Non-pigmented ciliary epithelial cell (primary cell): ENCODE measurements at places on chromosomes 1 and 21.

DNA sequence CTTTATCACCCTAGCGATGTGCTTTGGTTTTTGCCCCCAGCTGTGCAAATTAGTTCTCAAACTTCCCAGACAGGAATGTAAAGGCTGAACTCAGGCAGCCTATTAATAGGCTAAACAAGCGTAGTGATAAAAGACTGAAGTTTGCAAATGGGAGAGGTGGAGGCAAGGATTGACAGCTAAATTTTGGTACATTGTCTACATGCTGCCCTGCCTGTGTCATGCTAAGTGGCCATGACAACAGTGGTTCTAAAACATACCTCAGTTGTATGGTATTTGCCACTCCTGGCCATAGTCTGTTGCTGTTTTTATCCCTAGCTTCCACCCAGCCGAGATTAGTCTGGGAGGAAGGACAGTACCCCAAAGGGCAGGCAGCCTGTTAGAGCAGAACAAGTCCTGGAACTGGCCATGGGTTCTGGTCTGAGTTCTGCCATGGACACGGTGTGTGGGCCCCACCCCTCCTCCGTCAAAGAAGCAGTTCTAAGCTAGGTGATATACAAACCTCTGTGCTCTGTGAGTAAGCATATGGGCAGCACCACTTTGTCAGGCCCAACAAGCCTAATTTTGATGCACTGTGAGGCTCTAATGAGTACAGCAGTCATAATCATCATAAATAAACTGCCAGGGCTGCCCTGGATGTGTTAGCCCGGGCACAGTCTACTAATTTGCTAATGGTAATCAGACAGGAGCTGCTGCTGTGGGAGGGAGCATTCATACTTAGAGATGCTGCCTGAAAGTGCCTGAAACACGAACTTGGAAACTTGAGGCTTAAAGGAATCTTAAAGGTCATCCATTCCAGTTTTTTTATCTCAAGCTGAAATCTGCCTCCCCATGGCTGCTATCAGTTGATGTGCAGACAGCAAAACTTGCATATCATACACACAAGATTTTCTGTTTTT, 177.1 kb downstream of the HHAT start:
- no peak for DNase-seq

DNA sequence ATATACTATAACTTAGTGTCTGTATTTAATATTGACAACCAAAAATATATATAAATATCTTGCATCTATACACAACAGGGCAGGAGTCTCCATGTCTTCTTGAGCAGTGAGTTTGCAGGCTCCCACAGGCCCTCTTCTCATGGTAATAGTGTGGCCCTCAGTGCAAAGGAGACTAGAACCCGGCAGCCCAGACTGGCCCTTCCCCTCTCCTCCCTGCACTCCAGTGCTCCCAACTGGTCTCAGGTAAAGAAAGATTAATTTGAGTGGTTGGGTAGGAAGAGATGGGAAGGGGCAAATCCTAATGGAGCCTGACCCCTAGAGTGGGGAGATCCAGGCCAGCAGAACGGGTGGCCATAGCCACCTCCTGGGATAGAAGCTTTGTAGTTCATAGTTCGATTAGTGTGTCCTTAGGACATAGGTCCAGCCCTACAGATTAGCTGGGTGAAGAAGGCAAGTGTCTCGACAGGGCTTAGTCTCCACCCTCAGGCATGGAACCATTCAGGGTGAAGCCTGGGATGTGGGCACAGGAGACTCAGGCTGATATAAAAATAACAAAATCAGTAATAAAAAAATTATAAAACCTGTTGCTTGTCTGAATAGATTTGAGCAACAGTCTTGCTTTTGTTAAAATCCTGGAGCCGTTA, 32.3 kb downstream of the SLC2A1 start:
- no peak for DNase-seq

GRCh38 chr1:214538496-214538895, 12.9 kb downstream of the PTPN14 start:
- DNase-seq: no peak

- no peak for DNase-seq
Measured at GRCh38 chr1:153470707-153471106, 10.3 kb upstream of the S100A7 start.

DNA sequence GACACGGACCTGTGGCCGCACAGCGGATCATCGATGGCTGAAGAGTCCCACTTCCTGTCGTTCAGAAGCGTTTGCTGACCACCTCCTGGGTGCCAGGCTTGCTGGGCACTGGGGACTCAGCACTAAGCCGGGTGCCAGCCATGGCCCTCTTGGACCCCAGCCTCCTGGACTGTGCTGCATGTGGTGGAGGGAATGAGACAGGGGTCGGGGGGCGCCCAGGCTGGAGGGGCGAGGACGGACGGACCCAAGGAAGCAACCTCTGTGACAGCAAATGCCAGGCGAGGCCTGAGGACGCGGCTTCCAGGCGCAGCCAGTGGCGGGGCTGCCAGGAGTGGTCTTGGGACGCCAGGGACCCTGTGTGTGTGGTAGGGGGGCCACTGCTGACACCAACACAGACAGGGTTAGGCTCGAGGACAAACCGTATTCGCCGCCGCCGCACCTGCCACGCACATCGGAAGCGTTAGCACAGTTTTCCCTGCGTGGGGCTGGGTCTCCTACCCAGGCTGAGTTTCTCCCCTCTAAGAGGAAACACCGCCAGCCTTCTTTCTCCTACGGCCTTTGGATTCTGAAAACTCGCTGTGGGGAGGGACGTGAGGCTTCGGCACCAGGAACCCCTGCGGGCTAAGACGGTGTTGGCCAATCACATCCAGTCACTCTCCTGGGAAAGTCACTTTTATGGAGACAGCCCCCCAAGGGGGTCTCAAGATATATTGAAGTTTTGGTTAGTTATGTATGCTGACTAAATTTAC, 3.1 kb upstream of the MXRA8 start:
- DNase-seq: no peak

- no peak for DNase-seq
Measured at GRCh38 chr1:220809704-220810103, 23.0 kb downstream of the MTARC1 start.

DNA sequence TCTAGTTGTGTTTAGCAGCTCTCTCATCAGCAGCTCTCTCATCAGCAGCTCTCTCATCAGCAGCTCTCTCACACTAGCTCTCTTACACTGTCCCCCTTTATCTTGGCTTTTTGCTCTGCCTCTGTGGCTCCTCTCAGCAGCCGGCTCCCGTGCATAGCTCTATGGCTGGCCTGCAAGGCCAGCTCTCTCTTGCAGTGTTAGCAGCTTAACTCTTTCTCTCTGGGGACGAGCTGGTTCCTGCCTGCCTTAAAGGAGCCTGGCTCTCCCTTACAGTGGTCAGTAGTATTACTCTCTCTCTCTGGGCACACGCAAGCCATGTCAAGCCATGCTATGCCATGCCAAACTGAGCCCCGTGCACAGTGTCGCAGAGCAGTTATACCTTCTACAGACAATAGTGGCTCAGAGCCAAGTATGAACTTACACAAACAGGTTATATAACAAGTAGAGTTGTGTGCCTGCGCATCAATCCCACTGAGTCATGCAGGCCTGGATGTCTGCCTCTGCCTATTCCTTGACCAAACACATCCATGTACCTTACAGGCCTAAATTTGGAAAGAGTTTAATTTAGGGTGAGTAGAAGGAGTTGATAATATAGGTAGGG, 295.9 kb downstream of the TPR start:
- DNase-seq: no peak

DNA sequence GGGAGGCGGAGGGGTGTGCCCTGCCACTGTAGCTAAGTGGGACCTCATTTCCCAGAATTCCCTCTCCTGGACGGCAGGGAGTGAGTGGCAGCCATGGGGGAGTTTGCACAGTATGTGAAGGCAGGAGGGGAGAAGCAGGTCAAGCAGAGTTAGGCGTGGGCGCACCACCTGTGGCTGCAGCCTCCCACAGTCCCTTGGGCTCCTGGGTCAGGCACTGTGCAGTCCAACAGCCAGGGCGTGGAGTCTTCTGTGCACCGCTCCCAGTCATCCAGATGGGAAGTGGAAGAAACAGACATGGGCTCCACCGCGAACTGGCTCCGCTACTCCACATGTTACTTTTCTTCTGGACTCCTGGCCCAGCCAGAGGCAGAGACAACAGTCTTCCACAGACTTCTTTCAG, 85.4 kb upstream of the TIAM1 start:
- no peak for DNase-seq

DNA sequence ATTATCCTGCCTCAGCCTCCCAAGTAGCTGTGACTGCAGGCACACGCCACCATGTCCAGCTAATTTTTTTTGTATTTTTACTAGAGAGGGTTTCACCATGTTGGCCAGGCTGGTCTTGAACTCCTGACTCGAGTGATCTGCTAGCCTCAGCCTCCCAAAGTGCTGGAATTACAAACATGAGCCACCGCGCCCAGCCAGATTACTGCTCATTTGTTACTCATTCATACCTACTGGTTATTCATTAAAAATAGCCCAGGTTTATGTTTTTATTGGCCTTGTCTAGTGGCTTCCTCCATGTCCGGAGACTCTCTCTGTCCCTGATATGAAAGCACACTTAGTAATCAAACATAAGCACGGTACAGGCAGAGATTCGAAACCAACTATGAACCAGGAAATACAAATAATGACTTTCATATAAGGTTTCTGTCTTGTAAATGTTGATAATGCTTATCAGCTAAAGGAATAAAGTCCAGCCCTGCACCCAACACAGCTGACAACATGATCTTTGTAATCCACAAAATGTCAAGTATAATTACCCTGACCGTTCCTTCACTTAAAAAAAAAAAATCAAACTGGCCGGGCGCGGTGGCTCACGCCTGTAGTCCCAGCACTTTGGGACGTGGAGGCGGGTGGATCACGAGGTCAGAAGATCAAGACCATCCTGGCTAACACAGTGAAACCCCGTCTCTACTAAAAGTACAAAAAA, 50.4 kb upstream of the CXADR start:
- peak; percentile 38 for DNase-seq

DNA sequence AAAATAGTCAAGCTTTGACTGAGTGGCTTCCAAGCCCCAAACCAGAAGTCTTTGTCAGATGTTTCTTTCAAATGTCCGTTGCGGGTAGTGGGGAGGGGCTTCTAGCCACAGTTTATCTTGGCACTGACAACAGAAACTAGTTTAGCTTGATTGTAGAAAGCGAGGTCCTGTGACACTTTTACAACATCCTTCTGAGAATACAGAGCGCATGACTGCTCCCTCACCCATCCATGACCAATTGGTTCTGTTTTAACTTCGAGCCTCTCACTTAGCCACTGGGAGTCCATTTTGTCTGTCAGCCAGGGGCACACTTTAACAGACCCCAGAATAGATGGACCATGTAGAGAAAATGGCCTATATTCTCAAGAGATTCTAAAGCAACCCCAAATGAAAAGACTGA, 199.2 kb upstream of the ST6GALNAC5 start:
- no peak for DNase-seq
